ENCODE measurements at places on chromosomes 3 and 15. TPM values are rescaled to one million over a fixed set of nuclear protein-coding genes. Genes with fewer than 3 reads are reported as not detected.

GRCh38 chr3:50202353-50203112 lies 2.5 kb upstream of the SLC38A3 start:
- DNase-seq, result no peak

Gene CCR3
- total RNA-seq, result not detected

- no peak for DNase-seq
Observed at GRCh38 chr15:98282656-98283332, 322.3 kb downstream of the ARRDC4 start.

- no peak for DNase-seq
Observed at GRCh38 chr15:54045397-54045796, 67.2 kb downstream of the UNC13C start.
